H1 (cell line): ENCODE measurements at places on chromosomes 4 and X.

GRCh38 chr4:162959046-162959445, 207.6 kb downstream of the NAF1 start:
- DNase-seq, result no peak

- no peak for DNase-seq
Observed at GRCh38 chrX:18898492-18898891, 85.4 kb downstream of the PHKA2 start.

DNA sequence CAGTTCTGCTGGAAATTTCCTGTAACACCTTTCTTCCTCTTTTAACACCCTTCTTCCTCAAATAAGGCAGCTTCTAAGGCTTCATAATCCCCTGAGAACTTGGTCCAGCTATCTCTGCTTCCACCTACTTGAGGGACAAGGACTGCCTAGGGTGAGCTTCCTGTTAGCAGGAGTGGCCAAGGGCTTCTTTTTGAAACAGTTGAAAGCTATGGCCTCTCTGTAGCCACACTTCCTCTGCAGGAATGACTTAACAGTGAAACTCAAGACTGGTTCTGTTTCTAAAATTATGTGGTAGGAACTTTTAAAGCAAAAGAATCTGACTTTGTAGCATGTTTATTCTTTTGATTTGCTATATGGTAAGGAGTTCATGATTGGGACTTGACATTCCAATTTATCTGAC, 108.5 kb upstream of the WDR1 start:
- no peak for DNase-seq

DNA sequence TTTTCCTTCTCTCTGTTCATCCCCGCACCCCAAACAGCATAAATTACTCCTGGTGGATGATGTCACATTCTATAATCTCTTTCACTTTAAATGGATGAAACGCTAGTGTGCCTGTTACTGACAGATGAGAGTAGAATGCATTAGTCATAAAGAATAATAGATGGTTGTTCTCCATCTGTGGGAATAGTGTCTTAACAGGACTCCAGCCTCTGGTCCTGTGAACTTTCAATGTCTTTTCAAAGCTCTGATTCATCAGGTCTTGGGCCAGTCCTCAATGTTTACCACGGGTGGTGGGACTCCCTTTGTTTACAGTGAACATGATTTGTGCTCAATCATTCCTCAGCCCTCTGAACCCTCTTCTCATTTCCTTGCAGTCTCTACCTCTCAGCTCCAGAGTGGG, 182.6 kb downstream of the GABRB1 start:
- no peak for DNase-seq

- DNase-seq, result no peak
Observed at GRCh38 chr4:5471691-5472090, 236.7 kb downstream of the EVC2 start.

GRCh38 chr4:4624276-4624897, 82.5 kb upstream of the STX18 start:
- no peak for DNase-seq

GRCh38 chrX:72005046-72005445, 94.4 kb downstream of the NHSL2 start:
- DNase-seq, result no peak

DNA sequence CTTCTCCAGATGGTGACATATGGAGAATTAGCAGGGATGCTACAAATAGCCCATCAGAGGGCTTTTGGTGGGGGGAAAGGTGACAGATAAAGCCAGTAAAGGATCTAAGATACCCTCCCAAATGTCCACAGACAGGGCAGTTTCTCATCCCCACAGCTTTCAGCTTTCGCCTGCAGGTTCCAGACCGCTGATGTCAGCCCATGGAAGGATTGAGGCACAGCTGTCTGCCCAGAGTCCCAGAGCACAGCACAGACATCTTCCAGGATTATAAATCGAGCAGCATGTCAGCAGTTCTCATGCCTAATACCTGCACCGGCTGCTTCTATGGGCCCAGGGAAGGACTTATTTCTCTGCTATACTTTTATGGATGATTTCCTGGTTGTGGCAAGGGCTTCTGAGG, 96.7 kb upstream of the MXRA5 start:
- DNase-seq, result no peak

GRCh38 chr4:101239665-101240064, 107.7 kb downstream of the PPP3CA start:
- no peak for DNase-seq

DNA sequence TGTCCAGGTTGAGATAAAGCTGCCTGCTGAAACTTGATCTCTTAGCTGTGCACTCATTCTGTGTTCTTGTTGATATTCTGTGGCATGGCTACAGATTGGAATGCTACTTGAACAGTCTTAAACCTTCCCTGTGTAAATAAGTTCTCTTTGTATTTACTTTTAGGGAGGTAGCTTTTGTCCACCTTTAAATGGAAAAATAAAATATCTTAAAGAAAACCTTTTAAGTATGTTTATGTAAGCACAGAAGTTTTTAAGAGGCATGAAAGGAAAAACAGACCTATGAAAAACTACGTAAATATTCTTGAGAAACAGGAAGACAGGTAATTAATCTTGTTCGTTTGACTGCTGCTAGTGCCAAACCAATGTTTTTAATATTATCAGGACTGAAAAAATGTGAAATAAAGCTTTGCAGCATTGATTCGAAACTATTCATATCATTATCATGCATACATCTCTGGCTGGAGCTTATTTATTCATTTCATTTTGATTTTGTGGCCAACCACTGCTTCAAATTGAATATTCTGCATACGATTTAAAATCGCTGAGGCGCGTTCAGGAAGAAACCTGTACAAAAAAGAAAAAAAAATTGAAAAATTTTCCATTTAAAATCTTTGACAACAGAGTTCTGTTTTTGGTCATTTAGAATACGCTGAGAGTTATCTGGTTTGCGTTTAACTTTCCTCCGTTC, 17.8 kb downstream of the HSD17B13 start:
- no peak for DNase-seq

DNA sequence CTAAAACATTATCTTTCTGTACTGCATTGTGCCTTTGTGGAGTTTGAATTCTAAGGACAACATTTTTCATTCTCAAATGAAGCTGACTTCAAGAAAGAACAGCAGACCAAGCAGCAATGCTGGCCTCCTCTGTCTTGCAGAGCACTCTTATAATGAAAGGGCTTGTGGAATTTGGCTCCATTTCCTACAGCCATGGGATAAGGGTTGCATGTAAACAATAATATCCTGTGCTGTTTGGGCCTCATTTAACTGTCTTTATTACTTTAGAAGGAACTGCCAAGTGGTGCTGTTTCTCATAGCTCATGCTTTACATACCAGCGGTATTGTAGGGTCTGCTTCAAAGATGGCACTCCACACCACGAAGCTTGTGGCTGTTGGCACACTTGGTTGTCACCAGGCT, 111.4 kb upstream of the EOLA2 start:
- no peak for DNase-seq

GRCh38 chr4:48184882-48185281, 50.8 kb upstream of the TXK start:
- DNase-seq, result no peak

DNA sequence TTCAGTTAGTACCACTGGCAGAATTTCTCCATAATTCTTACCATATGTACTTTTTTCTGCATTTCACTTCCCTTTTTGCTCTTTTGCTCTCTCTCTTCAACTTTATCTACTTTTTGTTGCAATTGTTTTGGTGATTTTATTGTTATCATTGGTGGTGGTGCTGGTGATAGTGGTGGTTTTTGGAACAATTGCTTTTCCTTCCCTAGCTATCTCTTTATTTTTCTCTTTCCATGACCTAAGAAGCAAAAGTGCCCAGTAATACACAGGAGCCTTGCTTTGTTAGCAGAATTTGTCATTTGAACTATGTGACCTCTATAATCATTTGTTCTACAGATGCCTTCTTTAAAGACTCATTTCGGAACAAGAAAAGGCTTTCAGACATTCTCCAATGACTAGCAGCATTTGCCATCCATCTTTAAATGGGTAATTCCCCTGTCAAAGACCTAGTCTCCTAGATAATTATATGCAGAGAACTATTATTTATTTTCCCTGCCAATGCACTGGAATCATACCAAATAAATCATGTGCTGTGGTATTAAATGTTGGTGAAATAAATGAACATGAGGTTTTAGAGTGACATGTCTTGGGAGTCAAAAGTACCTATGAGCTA, 154.5 kb downstream of the GASK1B start:
- DNase-seq, result no peak

DNA sequence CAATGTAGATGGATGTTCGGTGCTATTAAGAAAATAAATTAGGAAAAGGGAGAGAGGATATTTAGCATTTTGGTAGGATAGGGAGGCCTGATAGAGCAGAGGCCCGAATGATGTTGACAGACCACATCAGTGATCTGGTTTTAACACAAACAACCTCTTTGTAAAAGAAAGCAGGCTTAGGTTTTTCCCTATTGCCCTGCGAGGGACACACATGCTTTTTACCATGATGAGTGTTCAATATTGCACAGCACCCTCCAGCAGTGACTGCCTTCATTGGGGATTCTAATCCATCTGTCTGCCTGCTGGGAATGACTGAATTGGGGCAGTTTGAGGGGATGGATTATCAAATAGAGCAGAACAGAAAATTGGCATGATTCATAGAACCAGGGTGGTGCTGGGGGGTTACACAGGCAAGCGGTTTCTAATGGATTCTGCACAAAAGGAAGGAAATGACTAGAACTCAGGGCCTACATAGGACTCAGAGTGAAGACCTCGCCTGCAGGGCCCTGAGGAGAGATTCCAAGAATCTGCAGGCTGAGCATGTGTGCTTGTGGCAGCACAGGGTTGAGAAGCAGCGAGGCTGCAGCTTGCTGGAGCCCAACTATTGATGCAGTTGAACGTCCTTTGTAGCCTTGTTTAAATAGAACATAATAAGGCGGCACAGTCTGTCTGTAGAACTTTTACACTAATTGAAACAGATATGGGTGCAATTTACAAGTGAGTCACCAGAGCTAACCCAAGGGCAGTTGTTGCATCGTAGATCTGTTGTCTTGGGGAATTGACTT, 58.0 kb downstream of the RHOH start:
- no peak for DNase-seq

- DNase-seq, result no peak
Observed at GRCh38 chrX:146056511-146057081, 239.0 kb downstream of the SLITRK2 start.

DNA sequence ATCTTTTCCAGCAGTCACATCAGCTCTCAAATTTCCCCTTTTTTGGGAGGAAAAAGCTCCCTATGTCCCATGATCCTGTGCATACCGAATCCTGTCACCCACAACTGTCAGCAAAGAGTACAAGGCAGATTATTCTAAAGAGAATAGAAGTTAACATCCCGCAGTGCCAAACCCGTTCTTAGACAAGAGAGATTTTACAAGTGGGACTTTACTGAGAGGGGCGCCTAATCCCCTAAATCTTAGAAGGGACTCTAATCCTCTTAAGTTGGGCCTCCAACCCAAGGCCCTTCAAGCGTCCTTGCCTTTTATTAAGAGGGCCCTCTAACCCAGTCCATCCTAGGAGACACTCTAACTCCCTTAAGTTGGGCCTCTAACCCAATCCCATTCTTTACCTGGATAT, 193.9 kb downstream of the CPXCR1 start:
- DNase-seq, result no peak

DNA sequence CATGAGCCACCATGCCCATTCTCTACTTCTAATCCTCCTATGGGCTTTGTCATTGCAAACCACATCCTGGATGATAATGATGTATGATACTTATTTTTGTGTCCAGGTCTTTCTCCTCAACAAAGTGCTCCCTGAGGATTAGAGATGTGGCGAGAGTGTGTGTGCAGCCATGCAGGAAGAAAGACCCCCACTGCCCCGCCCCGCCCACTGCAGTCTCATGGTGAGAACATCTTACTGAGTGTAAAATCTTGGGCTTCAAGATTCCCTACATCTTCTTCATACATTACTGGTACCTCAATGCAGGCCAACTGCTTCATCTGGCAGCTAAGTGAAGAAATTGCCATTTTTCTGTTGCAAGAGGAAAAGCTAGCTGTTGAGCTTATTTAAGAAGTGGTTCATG, 25.9 kb upstream of the MAP3K15 start:
- DNase-seq, result no peak

GRCh38 chrX:71618303-71618721, at the start of gene CXCR3:
Gene CXCR3 (minus strand): TSS chrX:71618511. CDS start chrX:71618449, 62 bp downstream.
- DNase-seq, result no peak

GRCh38 chr4:54165438-54165837, 63.7 kb upstream of the PDGFRA start:
- DNase-seq, result no peak

- no peak for DNase-seq
Observed at GRCh38 chrX:115339441-115340025, 50.0 kb downstream of the LUZP4 start.

DNA sequence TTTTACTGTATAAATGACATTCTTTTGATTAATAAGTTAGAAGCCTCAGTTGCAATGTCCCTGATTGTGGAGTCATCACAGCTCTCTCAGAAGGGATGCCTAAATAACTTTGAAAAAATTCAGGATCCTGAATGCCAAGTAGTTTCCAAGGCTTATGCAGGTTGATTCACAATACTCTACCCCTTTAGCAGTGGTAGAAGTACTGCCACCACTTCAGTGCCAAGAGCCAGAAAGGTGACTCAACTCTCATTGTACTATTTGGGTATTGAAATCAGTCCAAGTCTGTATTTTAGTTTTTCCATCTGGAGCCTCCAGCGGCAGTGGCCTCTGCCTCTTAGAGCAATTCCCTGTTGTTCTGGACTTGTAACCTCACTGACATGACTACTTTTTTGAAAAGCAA, 320.1 kb upstream of the NDST4 start:
- no peak for DNase-seq

GRCh38 chr4:96097040-96097607, 257.2 kb downstream of the PDHA2 start:
- no peak for DNase-seq

- no peak for DNase-seq
Observed at GRCh38 chr4:87017580-87018342, 83.0 kb downstream of the AFF1 start.

DNA sequence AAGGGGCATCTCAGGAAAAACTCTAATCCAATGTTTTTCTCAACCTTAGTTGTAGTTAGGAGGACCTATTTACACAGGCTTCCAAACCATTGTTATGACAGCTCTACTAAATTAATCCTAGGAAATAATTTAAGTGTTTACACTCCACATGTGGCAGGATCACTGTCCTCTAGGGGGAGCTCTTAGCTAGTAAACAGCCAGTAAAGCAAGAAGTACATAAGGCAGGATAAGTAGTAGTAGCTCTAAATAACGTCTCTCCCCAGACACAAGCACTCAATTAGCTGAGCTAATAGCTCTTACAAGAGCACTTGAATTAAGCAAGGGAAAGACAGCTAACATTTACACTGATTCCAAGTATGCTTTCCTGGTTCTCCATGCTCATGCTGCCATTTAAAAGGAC, 37.3 kb downstream of the NUDT11 start:
- no peak for DNase-seq
